ENCODE measurements at places on chromosomes 11 and 22.

DNA sequence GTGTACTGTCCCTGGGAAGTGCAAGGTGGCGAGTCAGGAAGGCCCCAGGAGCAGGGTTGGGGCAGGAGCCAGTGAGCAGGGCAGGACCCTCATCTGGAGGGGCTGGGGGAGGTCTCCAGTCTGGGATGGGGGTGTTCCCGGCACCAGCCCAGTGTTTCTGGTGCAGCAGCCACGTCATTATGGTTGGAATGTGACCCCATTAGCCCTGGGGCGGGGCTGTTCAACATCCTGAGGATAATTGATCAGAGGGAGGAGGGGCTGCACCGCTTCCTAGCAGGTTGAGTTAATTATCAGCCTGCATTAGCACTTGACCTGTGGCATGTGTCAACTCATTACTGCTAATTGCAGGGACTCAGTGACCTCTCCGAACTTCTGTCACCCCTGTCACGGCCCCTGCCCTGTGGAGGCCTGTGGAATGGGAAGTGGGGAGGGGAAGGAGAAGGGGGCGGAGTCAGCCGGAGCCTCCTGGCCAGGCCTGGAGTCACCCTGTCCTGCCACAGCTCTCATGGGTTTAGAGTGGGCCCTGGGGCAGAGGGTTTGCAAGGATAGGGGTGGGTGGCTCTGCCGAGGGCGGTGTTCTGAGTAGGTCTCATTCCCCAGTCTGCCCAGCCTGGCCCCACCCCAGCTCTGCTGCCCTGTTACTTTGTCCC lies 52.8 kb upstream of the CCDC188 start:
- no peak for DNase-seq

- no peak for DNase-seq
Measured at GRCh38 chr11:8315954-8316353, 52.3 kb upstream of the LMO1 start.

DNA sequence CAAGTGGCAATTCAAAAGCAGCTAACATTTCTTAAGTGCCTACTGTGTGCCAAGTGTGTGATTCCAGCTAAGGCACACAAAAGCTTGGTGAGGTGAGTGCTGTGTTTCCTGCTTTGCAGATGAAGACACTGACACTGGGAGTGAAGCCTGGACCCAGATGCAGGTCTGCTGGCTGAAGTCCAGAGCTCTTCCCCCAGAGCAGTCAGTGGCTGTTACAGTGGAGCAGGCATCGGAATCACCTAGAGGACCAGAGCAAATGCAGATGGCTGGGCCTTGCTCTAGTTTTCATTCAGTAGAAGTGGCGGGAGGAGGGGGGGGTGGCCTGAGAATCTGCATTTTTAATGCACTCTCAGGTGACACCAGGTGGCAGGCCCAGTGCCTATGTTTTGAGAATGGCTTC lies 342.3 kb downstream of the CADM1 start:
- no peak for DNase-seq

DNA sequence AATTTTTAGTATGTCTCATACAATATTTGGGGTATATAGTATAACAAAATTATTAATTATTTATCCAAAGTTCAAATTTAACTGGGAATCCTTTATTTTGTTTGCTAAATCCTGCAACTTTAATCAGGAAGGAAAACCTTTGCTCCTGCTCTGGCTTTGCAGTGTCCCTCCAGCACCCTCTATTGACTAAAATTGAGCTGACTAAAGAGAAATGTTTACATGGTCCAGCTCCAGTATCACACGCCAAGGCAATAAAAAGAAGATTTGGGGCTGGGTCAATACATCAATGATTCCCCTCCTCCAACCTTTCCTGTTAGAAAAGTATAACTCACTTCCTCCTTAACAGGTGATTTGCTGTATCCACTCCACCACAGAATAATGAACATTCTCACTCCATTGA lies 153.0 kb upstream of the LRRC4C start:
- no peak for DNase-seq

GRCh38 chr11:46315783-46316563 lies 31.3 kb upstream of the DGKZ start:
- no peak for DNase-seq

GRCh38 chr22:43230571-43230970 lies 43.6 kb upstream of the TTLL12 start:
- no peak for DNase-seq

DNA sequence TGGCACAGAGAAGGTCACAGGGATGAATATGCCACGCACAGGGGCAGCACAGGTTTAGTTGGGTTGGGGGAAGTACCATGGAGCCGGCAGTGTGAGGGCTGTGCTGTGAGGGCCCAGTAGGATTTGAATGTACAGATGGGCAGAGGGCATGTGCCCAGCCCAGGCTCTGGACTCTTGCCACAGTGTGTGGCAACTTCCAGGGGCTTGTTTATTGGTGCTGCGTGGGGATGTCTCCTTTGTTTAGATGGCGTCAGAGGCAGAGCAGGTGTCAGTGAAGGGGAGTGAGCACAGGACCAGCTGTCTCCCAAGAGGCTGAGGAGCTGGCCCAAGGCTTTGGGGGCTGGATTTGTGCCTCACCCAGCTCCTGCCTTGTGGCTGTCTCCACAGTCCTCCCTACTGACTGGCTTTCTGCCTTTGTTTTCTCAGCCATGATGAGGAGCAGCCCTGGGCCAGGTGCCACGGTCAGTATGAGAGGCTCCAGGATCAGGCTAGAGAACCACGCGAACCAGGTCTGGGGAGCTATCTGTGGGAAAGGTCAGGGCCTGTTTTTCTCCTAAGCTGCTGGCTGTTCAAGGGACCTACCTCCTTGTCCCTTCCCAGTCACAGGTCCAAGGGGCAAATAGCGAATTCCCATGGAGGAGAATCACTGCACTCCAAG lies 21.9 kb downstream of the SUN2 start:
- DNase-seq = no peak

DNA sequence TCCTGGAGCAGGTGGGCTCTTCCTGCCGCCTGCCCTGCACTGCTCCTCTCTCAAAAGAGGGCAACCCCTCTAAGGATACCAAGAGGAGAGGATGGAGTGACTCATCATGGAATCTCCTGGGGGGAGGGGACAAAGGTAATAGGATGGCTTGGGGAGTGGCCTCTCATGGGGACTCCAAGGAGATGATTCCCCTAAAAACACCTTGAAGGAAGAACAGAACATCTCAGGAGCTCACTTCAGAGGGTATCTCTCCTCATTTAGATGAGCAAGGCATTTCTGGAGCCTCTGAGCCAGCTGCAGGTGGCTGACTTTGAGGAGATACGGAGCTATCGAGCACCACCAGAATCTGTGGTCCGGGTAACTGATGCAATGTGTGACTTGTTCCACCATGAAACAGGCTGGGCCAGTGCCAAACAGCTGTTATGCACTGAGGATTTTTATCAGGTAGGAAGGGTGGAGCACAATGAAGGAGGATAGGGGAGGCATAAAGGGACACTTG lies 40.2 kb downstream of the RRP8 start:
- DNase-seq = no peak

DNA sequence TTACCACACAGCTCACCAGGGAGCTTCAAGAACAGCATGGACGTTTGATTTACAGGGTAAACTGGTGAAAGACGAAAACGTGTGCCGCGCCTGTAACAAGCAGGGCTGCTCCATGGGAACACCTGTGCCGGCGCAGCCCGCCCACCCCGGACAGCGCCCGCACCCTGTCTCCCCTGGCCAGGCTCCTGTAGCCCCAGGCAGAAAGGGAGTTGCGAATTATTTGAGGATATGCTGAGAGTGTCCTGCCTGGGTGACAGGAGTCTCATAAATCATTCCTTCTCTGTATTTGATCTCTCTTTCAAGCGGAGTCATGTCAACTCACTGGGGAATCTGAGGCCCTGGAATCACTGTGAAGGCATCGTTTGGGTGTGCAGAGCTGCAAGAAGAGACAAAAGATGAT lies 804.3 kb downstream of the OPCML start:
- DNase-seq = no peak

DNA sequence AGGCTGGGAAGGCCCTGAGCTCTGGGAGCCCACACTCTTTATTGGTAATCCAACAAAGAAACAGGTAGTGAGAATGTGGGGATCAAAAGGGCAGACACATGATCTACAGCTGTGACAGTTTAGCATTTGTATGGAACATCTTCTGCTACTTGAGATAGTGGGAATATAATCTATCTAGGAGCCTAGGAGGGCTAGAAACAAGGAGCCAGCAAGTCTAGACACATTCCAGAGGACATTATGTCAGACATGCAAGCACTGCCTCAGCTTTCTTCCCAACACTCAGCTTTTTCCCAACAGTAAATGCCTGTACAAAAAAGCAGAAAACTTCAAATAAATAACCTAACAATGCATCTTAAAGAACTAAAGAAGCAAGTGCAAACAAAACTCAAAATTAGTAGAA lies 1150.6 kb upstream of the RAG2 start:
- no peak for DNase-seq

GRCh38 chr11:56624661-56625110 lies 10.0 kb upstream of the OR5M1 start:
- DNase-seq = no peak

DNA sequence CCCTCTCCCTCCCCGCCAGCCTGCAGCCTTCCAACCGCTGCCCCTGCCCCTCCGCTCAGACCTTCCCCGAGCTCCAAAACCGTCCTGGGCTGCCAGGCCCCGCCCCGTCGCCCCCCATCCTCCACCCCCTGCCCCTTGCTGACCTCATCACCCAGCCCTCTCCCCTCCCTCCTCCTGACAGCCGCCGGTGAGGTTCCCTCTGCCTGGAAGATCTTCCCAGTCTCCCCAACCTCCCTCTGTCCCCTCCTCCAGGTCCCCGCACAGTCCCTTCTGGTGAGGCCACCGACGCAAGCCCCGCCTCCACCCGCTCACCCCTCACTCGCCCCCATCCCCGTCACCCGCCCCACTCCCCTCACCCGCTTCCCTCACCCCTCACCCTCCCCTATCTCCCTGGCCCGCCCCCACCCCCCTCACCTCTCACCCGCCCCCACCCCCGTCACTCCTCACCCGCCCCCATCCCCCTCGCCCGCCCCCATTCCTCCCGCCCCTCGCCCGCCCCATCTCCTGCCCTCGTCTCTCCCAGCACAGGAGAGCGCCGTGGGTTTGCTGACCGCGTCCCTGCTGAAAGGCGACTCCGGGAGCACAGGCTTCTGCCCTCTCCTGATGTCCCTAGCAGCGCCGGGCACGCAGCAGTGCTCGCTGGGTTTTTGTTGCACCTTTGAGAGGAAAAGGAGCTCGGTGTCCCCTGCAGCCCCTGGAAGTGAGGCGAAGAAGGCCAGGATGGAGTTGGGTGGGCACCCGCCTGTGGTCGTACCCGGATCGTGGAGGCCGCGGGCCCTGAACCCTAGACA lies 16.4 kb upstream of the UPK3A start:
- no peak for DNase-seq

DNA sequence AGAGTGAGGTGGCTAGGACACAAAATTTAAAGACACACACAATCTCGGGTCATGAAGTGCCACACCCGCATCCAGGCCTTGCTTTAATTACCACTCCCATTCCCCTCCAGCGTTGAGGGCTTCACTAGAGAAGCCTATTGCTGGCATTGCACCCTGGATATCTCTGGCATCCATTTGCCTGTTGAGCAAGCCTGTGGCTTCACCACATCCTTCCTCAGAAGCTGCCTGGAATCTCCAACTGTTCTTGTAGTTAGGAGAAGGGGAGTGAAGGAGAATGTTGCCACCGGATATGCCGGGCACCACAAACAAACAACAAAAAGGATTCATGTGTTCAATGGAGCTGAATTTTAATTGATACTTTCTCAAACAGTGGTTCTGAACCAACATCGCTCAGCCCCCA lies 34.4 kb upstream of the RCN1 start:
- DNase-seq = no peak

DNA sequence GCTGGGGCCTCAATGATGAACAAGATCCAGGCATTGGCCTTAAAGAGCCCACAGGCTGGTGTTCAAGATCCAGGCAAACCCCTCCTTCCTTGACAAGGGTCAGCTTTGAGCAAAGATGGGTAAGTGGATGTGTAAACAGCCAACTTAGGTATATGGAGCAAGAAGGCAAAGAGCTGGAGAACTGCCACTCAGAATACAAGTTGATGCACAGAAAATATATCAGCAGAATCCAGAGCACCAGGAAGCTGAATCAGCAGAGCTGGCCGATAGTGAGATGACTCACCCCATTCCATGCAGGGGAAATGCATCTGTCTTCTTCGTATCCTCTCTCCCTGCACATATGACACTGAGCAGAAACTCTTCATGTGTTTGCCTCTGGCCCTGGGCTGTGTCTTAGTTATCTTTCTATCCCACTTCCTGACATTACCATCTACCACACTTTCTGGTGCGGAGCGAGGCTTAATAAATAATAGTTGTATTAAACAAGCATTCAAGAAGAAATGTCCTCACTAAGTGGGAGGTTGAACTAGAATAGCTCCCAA lies 57.8 kb downstream of the ENDOD1 start:
- DNase-seq = no peak

DNA sequence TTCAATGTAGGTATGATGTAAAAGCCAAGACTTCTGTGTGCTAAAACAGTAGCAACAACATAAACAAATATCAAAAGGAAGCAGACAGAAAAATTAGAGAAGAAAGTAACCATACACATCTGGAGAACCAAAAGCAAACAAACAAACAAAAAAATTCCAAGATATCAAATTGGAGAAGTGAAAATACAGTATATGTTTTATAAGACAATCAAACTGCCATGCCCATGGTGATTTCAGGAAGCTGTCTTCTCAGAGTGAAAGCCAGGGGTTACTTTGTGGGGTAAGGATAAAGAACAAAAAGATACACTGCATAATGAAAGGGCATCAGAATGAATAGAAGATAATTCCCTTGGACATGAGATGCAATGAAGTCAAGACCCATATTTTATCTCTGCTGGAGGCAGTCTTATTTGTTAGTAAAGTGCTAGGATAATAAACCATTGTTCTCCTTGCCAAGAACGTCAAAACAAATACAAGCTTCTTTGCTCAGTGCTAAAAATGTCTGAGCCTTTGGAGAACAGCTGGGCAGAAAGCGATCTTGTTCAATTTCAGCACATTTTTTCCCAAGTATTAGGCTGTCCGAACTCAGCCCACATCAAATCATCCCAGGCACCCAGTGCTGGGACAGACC lies 38.1 kb upstream of the LDLRAD3 start:
- DNase-seq = no peak

GRCh38 chr11:65777241-65777640 lies 3.5 kb downstream of the AP5B1 start:
- no peak for DNase-seq

GRCh38 chr22:20428496-20429253 lies 8.9 kb downstream of the SCARF2 start:
- no peak for DNase-seq

DNA sequence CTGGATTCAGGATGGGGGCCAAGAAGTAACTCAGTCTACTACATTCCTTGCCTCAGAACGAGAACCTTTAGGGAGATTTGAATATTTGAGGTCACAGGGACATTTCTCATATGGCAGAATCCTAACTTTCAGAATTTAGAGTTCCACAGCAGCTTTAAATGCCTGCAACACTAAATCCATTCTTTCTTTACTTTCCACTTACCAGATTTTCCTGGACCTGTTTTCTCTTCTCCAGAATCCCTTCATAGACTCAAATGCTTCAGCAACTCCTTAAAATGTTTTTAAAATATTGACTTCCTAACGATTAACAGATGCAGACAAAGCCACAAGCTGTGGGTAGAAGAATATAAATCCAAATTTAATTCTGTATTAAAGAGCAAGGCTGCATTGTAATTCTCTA lies 63.1 kb downstream of the PRSS23 start:
- no peak for DNase-seq
